A549 treated with RU486 at 1 μM for 4 hours (cell line): ENCODE measurements at places on chromosomes 5 and 9. TPM values are rescaled to one million over a fixed set of nuclear protein-coding genes. Genes with fewer than 3 reads are reported as not detected.

KIF20A gene
- total RNA-seq: 42.0 to 48.1 TPM (median 47.0 TPM) in 5 replicates

TRPM6 gene
- total RNA-seq: 1.3 to 1.8 TPM (median 1.4 TPM) in 5 replicates

SARDH gene
- total RNA-seq: 0.05 to 0.18 TPM (median 0.07 TPM) in 3 of 5 replicates, not detected in the others

FAM219A gene
- 14.5 to 19.1 TPM (median 18.6 TPM) in 5 replicates for total RNA-seq

GFI1B gene
- total RNA-seq: not detected in 5 replicates

NOXA1 gene
- 1.1 to 2.4 TPM (median 1.7 TPM) in 5 replicates for total RNA-seq

GNA14 gene
- 0.06 TPM in 1 of 5 replicates, not detected in the others for total RNA-seq

NR6A1 gene
- total RNA-seq: 1.7 to 1.9 TPM (median 1.7 TPM) in 5 replicates

SPINK7 gene
- total RNA-seq: not detected in 5 replicates

FAM153A gene
- total RNA-seq: not detected in 5 replicates

WNT8A gene
- not detected in 5 replicates for total RNA-seq

NIPBL gene
- total RNA-seq: 9.5 to 15.9 TPM (median 14.6 TPM) in 5 replicates

SOHLH1 gene
- total RNA-seq: not detected in 5 replicates

GRXCR2 gene
- not detected in 5 replicates for total RNA-seq

OR1J2 gene
- not detected in 5 replicates for total RNA-seq

CLINT1 gene
- 68.3 to 79.8 TPM (median 77.8 TPM) in 5 replicates for total RNA-seq

UBE2QL1 gene
- 0.10 to 0.18 TPM (median 0.15 TPM) in 5 replicates for total RNA-seq

IL5 gene
- not detected in 5 replicates for total RNA-seq

RABEPK gene
- total RNA-seq: 37.5 to 52.7 TPM (median 42.8 TPM) in 5 replicates

ZNG1F gene
- total RNA-seq: 16.7 to 49.4 TPM (median 25.5 TPM) in 5 replicates

TAF1L gene
- total RNA-seq: 0.02 TPM in 1 of 5 replicates, not detected in the others

CORO2A gene
- 0.35 to 0.69 TPM (median 0.53 TPM) in 5 replicates for total RNA-seq

P4HA2 gene
- total RNA-seq: 36.0 to 46.4 TPM (median 42.2 TPM) in 5 replicates
